Midbrain (tissue), 1 donor: ENCODE measurements at places on chromosomes 1 and 21.

GRCh38 chr1:156504438-156504813 is 3.9 kb upstream of the MEF2D start:
- DNase-seq = no peak

GRCh38 chr1:168320800-168321450 is 40.2 kb downstream of the TBX19 start:
- DNase-seq = no peak

DNA sequence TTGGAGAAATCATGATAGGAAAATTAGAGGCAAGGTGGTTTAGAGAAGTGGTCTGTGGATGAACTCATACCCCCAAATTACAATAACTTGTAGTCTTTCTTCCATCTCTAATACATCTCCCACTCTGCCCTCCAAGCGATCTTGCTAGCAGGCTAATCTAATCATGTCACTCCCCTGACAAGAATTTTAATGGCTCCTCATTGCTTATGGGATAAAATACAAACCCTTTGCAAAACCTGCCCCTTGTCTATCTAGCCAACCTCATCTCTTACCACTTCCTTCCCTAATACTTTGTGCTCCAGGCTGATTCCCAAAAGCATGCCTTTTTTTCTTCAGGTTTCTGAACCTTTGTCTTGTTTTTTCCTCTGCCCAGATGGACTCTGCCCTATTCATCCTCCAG is 71.3 kb upstream of the LRRN2 start:
- DNase-seq = no peak

GRCh38 chr1:226632169-226632879 is 83.8 kb downstream of the STUM start:
- DNase-seq = no peak

GRCh38 chr1:167656657-167657056 is 26.6 kb downstream of the RCSD1 start:
- no peak for DNase-seq

DNA sequence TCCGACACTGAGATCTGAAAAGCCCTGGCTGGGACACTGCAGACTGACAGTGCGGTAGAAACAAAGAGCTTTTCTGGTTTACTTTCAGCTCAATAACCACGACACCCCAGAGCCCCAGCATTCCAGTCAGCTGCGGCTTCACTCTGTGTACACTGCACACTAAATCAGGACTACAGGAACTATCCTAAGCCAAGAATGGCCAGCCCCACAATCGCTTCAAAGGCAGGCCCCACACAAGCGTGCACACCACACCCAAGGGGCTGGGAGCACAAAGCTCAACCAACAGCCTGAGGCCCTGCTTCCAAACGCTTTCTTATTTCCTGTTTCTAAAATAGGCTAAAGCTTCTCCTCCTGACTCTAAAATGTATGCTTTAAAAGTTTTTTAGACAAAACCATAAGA is 28.4 kb downstream of the URB1 start:
- peak; percentile 19 for DNase-seq

DNA sequence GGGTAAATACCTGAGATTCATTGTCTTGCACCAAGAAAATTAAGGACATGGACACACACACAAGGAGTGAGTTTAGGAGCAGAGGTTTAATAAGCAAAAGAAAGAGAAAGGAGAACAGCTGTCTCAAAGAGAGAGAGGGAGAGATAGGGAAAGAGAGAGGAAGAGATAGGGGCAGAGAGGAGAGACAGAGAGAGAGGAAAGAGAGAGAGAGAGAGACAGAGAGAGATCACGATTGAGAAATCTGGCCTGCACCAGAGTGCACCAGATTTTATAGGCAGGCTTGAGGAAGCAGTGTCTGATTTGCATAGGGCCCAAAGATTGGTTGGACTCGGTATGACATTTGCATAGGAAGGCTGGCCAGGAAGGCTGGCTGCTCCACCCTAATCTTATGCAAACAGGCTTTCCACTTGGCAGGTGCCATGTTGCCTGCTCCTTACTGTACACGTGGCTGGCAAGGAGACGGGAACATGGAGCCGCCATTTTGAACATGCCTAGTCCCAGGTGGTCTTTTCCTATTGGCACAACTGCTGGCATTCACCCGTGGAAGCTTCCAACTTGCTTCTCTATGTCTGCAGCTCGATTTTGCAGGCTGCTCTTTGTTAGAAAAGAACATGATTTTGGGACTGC is 419.9 kb downstream of the ZP4 start:
- no peak for DNase-seq

DNA sequence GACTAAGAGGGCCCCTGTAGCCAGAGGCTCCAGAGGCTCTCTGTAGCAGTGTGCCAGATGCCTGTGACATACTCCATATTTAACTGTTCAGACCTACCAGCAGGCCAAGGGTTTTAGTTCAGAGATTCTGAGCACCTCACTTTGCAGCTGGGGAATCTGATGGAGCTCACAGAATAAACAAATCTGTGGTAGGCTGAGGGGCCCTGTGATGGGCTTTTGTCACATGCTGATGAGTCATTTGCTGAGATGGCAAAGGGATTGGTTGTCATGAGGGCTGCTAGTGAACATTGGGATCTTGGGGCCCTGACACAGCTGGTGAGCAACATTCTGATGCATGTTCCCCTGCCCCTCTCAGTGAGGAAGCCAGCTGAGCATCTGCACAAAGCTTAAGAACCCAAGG is 482.2 kb downstream of the CAMTA1 start:
- DNase-seq = no peak

DNA sequence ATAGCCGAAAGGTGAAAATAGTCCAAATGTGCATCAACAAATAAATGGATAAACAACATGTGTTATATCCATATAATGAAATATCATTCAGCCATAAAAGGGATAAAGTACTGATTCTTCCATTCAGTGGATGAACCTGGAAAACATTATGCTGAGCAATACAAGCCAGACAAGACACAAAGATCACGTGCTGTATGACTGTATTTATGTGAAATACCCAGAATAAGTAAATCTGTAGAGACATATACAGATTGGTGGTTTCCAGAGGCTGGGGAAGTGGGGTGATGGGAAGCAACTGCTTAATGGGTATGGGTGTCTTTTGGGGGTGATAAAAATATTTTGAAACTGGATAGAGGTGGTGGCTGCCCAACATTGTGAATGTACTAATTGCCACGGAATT is 13.3 kb upstream of the GSTM4 start:
- DNase-seq = no peak

DNA sequence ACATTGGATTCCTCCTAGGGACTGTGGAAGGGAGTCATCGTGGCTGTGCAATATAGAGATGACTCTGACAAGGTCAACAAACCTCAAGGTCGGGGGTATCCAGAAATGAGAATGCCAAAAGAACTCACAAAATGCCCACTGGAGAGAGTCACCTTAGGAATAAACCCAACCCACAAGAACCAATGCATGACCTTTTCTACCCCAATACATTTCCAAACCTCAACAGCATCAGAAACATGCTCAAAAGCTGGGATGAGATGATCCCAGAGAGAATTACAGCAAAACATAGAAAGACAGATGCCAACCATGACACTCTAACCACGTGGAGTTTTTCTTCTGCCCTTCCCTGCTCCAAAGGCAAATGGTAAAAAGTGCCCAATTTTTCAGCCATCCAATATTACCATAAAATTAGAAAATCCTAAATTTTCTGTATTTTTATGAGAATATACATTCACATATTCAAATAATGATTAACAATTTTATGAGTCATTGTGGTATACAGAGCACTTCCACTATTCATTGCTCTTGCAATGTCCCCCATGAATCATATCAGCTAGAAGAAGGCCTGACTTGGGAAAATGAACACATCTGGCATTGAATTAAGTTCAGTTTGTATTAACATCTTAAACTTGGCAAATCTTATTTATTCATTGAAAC is 88.2 kb upstream of the PALMD start:
- no peak for DNase-seq

DNA sequence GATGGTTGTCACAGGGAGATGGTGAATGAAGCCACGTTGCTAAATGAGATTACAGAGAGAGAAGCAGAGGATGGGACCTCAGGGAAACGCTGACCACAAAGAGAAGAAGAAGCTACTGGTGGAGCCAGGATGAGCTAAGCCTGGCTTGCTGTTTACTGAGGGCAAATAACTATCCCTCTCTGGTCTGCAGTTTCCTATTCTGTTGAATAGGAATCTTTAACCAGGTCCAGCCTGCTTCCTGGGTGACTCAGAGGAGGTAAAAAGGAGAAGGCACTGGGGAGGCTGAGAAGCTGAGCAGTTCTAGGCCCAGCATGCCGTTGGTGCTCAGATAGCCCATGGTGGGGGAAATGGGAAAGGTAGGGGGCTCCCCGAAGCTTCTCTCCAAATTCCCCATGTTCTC is 29.6 kb downstream of the DMBX1 start:
- DNase-seq = no peak

- DNase-seq = no peak
Observed at GRCh38 chr1:8903410-8903809, 24.9 kb upstream of the ENO1 start.

- no peak for DNase-seq
Observed at GRCh38 chr1:116573431-116574095, 2.7 kb upstream of the CD58 start.

DNA sequence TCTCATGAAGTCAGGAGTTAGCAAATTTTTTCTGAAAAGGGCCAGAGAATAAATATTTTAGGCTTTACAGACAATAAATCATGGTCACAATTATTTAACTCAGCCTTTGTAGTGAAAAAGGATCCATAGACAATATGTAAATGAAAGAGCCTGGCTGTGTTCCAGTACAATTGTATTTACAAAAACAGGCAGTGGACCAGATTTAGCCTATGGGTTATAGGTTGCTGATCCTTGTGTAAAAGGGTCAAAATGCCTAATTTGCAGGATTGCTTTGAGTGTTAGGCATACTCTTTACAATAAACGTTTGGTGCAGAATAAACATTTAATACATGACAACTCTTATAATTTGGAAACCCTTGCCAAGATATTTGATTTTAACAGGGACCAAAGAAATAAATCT is 6.5 kb downstream of the SLAMF7 start:
- DNase-seq = no peak

- peak; percentile 80 for DNase-seq
Observed at GRCh38 chr1:241356519-241357365, at the start of gene RGS7. Gene RGS7 (minus strand): TSS chr1:241357205.

GRCh38 chr1:245718123-245718522 is 563.3 kb downstream of the KIF26B start:
- DNase-seq = no peak

DNA sequence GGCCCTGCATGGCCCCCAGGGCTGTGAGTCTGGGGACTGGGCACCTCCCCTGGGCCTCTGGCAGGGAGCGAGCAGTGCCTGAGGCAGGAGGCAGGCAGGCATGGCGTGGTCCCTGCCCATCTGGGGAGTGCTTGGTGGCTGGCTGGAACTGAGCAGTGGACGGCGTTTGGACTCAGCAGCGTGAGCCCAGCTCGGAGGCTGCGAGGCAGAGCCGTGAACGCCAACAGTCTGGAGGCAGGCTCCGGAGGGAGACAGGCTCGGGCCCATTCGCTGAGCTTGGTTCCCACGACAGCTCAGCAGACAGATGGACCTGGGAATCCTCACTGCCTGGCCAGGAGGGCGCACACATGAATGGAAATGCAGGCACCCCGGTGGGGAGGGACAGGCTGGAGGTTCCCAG is 160.7 kb upstream of the POU3F1 start:
- DNase-seq = no peak
